ENCODE measurements at places on chromosomes 1 and 21. TPM values are rescaled to one million over a fixed set of nuclear protein-coding genes. Genes with fewer than 3 reads are reported as not detected.

Gene CD1D
- total RNA-seq = 5.0 TPM

Gene ZNF669
- 12.3 TPM for total RNA-seq

Gene HOOK1
- 26.1 TPM for total RNA-seq

Gene MRAP
- 1.2 TPM for total RNA-seq

Gene CATSPERE
- total RNA-seq = 1.9 TPM

Measured in metanephros (tissue), 2 donors.